ENCODE measurements at places on chromosomes 16 and 17. TPM values are rescaled to one million over a fixed set of nuclear protein-coding genes. Genes with fewer than 3 reads are reported as not detected.

Gene SMPD3
- not detected for total RNA-seq

Gene WNT3
- 0.53 TPM for total RNA-seq

Gene NEUROD2
- total RNA-seq, result not detected

Gene SCGB1C2
- not detected for total RNA-seq

Gene EIF3CL
- 60.6 TPM for total RNA-seq

Gene RPH3AL
- total RNA-seq, result 7.2 TPM

Gene GPRC5C
- 1.3 TPM for total RNA-seq

Gene RASD1
- 3.0 TPM for total RNA-seq

Gene SKAP1
- total RNA-seq, result 96.6 TPM

Gene PRSS33
- total RNA-seq, result not detected

Gene TMEM98
- total RNA-seq, result 0.86 TPM

Gene TBC1D3
- total RNA-seq, result not detected

Gene C1QTNF1
- 0.88 TPM for total RNA-seq

Gene SOCS1
- 93.7 TPM for total RNA-seq

- no peaks in the 10 kb centered on the region for H3K36me3 ChIP-seq
- H3K4me1 ChIP-seq, result peaks cover 35% of the 10 kb centered on the region
- DNase-seq, result no peak
- no peak overlapping the region for H3K4me3 ChIP-seq
- H3K27ac ChIP-seq, result no peak overlapping the region
These were observed 169.9 kb downstream of the CYB561 start for GRCh38 chr17:63275971-63276745.

DNA sequence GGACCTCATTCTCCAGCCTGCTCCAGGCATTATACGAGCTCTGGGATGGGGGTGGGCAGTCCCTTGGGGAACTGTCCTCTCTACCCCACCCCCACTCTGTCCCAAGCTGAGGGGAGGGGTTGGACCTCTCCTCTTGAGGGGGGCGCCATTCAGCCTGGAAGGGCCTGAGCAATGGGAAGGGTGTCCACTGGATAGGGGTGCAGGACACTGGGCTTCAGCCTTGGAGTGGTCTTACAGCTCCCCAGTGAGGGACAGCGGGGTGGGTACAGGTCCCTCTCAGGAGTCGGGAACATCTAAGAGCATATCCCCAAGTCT, 9.5 kb upstream of the CBX8 start:
- peaks cover 5% of the 10 kb centered on the region for H3K36me3 ChIP-seq
- H3K4me3 ChIP-seq, result no peak overlapping the region
- peaks cover 51% of the 10 kb centered on the region for H3K4me1 ChIP-seq
- H3K27me3 ChIP-seq, result peaks cover 74% of the 10 kb centered on the region

- no peak overlapping the region for H3K27ac ChIP-seq
- no peak for DNase-seq
- no peak overlapping the region for H3K4me3 ChIP-seq
- peaks cover 6% of the 10 kb centered on the region for H3K27me3 ChIP-seq
- H3K36me3 ChIP-seq, result no peaks in the 10 kb centered on the region
These were observed 100.9 kb downstream of the GRIN2A start for GRCh38 chr16:10081201-10081940.

DNA sequence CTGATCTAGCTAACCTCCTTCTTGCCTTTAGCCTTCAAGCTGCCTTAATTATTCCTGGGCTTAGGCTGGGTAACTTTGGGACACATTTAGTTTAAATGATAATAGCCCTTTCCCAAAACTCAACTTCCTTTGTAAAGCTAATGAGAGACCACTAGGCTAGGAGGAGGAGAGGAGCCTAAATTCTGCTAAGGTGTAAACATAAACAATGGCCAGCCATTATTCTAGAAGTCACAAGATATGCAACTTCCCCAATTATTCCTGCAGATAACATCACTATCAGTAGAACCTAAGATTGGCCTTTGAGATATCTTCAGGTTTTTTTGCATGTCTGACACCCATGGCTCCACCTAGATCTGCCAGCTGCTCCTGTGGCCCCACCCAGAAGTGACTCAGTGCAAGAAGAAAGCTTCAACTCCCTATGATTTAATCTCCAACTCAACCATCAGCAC, 131.2 kb upstream of the FAM20A start:
- H3K27me3 ChIP-seq, result peaks cover 16% of the 10 kb centered on the region
- H3K27ac ChIP-seq, result no peak overlapping the region
- no peak overlapping the region for H3K4me3 ChIP-seq
- H3K4me1 ChIP-seq, result no peaks in the 10 kb centered on the region

- DNase-seq, result no peak
- H3K27me3 ChIP-seq, result no peaks in the 10 kb centered on the region
- H3K4me3 ChIP-seq, result no peak overlapping the region
- no peaks in the 10 kb centered on the region for H3K4me1 ChIP-seq
- no peaks in the 10 kb centered on the region for H3K36me3 ChIP-seq
These were observed 84.2 kb downstream of the WWOX start for GRCh38 chr16:78183437-78184237.

DNA sequence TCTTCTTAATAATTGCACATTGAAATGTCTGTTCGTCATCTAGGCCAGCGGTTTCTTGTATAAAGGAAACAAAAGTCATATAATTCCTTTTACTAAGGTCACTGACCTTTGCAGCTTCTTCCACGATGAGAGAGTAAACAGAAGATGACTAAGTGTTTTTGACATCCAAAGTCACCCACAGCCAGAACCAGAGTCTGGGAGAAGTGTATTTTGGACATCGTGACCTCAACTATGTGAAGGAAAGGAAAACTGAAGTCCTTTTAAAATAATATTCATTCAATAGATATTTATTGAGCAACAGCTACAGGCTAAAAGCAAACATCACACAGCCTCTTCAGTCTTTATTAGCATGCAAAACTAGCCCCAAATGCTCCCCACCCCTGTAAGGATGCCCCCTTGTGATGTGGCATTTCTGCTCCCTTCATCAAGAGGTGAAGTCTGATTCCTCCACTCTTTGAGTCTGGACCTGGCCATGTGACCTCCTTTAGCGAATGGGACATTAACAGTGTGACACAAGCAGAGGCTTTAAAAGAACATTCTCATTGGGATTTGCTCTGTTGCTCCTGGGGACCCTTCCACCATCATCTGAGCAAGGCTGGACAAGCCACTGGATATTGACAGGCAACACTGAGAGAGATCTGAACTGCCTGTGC, 8.1 kb upstream of the PMP22 start:
- H3K27me3 ChIP-seq, result peaks cover 30% of the 10 kb centered on the region
- H3K4me1 ChIP-seq, result peaks cover 7% of the 10 kb centered on the region
- H3K27ac ChIP-seq, result no peak overlapping the region
- no peak for DNase-seq
- H3K4me3 ChIP-seq, result no peak overlapping the region

GRCh38 chr17:48773245-48773644, 43.8 kb downstream of the TTLL6 start:
- no peak for DNase-seq
- H3K36me3 ChIP-seq, result no peaks in the 10 kb centered on the region
- no peak overlapping the region for H3K27ac ChIP-seq
- peaks cover 28% of the 10 kb centered on the region for H3K27me3 ChIP-seq

GRCh38 chr16:59192551-59193199, 458.6 kb upstream of the GOT2 start:
- DNase-seq, result peak; percentile 46
- H3K27ac ChIP-seq, result no peak overlapping the region
- no peaks in the 10 kb centered on the region for H3K27me3 ChIP-seq

GRCh38 chr17:40511136-40511535, 9.7 kb upstream of the TNS4 start:
- H3K4me1 ChIP-seq, result peaks cover 30% of the 10 kb centered on the region
- no peaks in the 10 kb centered on the region for H3K36me3 ChIP-seq
- DNase-seq, result no peak
- H3K4me3 ChIP-seq, result no peak overlapping the region
- peaks cover 12% of the 10 kb centered on the region for H3K27me3 ChIP-seq

GRCh38 chr17:48990882-48991357, 6.3 kb upstream of the IGF2BP1 start:
- DNase-seq, result no peak
- no peaks in the 10 kb centered on the region for H3K36me3 ChIP-seq
- H3K27ac ChIP-seq, result no peak overlapping the region
- no peak overlapping the region for H3K4me3 ChIP-seq
- H3K4me1 ChIP-seq, result peaks cover 7% of the 10 kb centered on the region
- peaks cover 53% of the 10 kb centered on the region for H3K27me3 ChIP-seq

DNA sequence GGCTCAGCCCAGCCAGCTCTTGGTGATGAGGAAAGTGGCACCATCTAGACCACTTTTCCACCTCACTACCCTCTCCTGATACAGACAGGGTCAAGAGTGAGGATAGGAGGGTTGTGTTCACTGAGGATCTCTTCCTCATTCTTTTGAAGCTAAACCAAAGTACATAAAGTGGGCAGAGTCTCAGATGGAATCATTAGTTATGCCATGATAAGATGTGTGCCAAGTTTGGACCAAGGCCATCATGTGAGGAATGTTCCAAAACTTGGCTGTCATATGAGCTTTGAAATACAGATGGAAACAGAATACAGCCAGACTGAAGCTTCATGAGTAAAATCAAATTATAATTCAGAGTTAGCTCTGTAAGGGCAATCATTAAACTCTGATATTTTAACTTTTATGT, 37.2 kb downstream of the ACSM1 start:
- no peak for DNase-seq
- H3K27ac ChIP-seq, result no peak overlapping the region
- H3K27me3 ChIP-seq, result peaks cover 9% of the 10 kb centered on the region
- no peak overlapping the region for H3K4me3 ChIP-seq

- peak; percentile 91 for DNase-seq
- peaks cover 71% of the 10 kb centered on the region for H3K4me1 ChIP-seq
- peak overlapping the region; percentile 86 for H3K27ac ChIP-seq
- no peaks in the 10 kb centered on the region for H3K27me3 ChIP-seq
- H3K4me3 ChIP-seq, result peak overlapping the region; percentile 87
These were observed 13.6 kb upstream of the EEF2K start for GRCh38 chr16:22192261-22193062.

- H3K27me3 ChIP-seq, result peaks cover 8% of the 10 kb centered on the region
- no peaks in the 10 kb centered on the region for H3K36me3 ChIP-seq
- peak overlapping the region; percentile 81 for H3K4me3 ChIP-seq
- peaks cover 74% of the 10 kb centered on the region for H3K4me1 ChIP-seq
- H3K27ac ChIP-seq, result peak overlapping the region; percentile 86
- peak; percentile 42 for DNase-seq
These were observed 89.9 kb downstream of the IRF8 start for GRCh38 chr16:85988723-85989313.

DNA sequence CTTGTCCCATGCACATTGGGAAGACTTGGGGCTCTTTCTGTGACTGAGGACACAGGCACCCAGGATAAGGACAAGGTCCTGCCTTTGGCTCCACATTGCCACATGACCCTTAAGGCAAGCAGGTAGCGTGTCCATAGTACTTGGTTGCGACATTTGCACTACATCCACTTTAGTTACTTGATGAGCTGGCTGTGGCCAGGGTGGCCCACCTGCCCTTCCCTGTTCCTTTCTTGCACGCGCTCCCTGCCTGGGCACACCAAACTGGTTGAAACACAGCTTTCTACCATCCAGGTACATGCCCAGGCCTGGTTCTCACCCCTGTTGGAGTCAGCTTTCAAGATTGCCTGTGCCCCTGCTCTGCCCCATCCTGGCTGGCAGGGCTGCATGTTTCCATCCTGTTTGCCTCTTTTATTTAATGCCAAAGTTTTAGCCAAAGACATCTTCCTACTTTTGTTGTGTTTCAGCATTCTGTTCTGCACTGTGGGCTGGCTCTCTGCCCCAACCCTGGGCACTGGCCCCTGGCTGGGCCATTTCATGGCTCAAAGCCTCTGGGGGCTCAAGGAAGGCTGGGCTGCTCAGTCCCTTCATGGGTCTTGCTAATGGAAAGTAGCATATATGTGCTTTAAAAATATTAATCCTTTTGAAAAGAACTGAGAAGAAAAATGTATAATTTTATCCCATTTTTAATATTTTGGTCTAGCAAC, 3.2 kb downstream of the B3GNT9 start:
- H3K4me3 ChIP-seq, result no peak overlapping the region
- no peak for DNase-seq
- H3K4me1 ChIP-seq, result peaks cover 5% of the 10 kb centered on the region
- peak overlapping the region; percentile 49 for H3K27ac ChIP-seq

- H3K4me3 ChIP-seq, result no peak overlapping the region
- no peaks in the 10 kb centered on the region for H3K4me1 ChIP-seq
- H3K36me3 ChIP-seq, result peaks cover 4% of the 10 kb centered on the region
- no peak overlapping the region for H3K27ac ChIP-seq
These were observed 19.1 kb downstream of the ALOX15 start for GRCh38 chr17:4622375-4622774.

- H3K4me1 ChIP-seq, result peaks cover 74% of the 10 kb centered on the region
- H3K27me3 ChIP-seq, result no peaks in the 10 kb centered on the region
- DNase-seq, result peak; percentile 31
- peak overlapping the region; percentile 91 for H3K27ac ChIP-seq
- H3K36me3 ChIP-seq, result no peaks in the 10 kb centered on the region
- peak overlapping the region; percentile 93 for H3K4me3 ChIP-seq
These were observed 1.4 kb downstream of the TRAF4 start for GRCh38 chr17:28744972-28745785.

GRCh38 chr17:75270966-75271232, at the start of gene MIF4GD:
TSS of gene MIF4GD (minus strand) at chr17:75271231. CDS start at chr17:75270195, 1,036 bp downstream.
- peak within 1 kb of the TSS; percentile 95 for H3K4me3 ChIP-seq
- H3K4me1 ChIP-seq, result peaks cover 36% of the 10 kb centered on the region
- peaks cover 10% of the 10 kb centered on the region for H3K36me3 ChIP-seq
- no peaks in the 10 kb centered on the region for H3K27me3 ChIP-seq

- DNase-seq, result no peak
These were observed 10.6 kb downstream of the RBFOX1 start for GRCh38 chr16:7343243-7343642.

- H3K27me3 ChIP-seq, result no peaks in the 10 kb centered on the region
- H3K4me3 ChIP-seq, result peak overlapping the region; percentile 66
- H3K4me1 ChIP-seq, result peaks cover 42% of the 10 kb centered on the region
- peak overlapping the region; percentile 87 for H3K27ac ChIP-seq
These were observed 4.2 kb upstream of the KLHL11 start for GRCh38 chr17:41869426-41869825.

- H3K4me1 ChIP-seq, result peaks cover 5% of the 10 kb centered on the region
- peaks cover 76% of the 10 kb centered on the region for H3K27me3 ChIP-seq
- peak overlapping the region; percentile 21 for H3K4me3 ChIP-seq
These were observed 560 bp upstream of the FAM20A start for GRCh38 chr17:68601565-68602288.

- peaks cover 44% of the 10 kb centered on the region for H3K36me3 ChIP-seq
- H3K4me1 ChIP-seq, result peaks cover 73% of the 10 kb centered on the region
- H3K27ac ChIP-seq, result peak overlapping the region; percentile 26
- DNase-seq, result no peak
- H3K27me3 ChIP-seq, result no peaks in the 10 kb centered on the region
These were observed 3.4 kb upstream of the PSMC5 start for GRCh38 chr17:63823659-63824331.

GRCh38 chr17:41837761-41838538, at the start of gene KLHL10:
TSS of gene KLHL10 (plus strand) at chr17:41837825. CDS start at chr17:41837933, 108 bp downstream.
- peaks cover 18% of the 10 kb centered on the region for H3K4me1 ChIP-seq
- peaks cover 10% of the 10 kb centered on the region for H3K27me3 ChIP-seq
- no peak within 1 kb of the TSS for H3K27ac ChIP-seq
- no peaks in the 10 kb centered on the region for H3K36me3 ChIP-seq
- no peak for DNase-seq

- H3K27me3 ChIP-seq, result no peaks in the 10 kb centered on the region
- H3K4me1 ChIP-seq, result peaks cover 27% of the 10 kb centered on the region
- DNase-seq, result no peak
- no peak overlapping the region for H3K27ac ChIP-seq
- no peak overlapping the region for H3K4me3 ChIP-seq
These were observed 115.0 kb downstream of the RAP1GAP2 start for GRCh38 chr17:2911035-2911754.

- H3K27me3 ChIP-seq, result no peaks in the 10 kb centered on the region
- H3K4me1 ChIP-seq, result no peaks in the 10 kb centered on the region
- no peak overlapping the region for H3K27ac ChIP-seq
- H3K36me3 ChIP-seq, result no peaks in the 10 kb centered on the region
- no peak overlapping the region for H3K4me3 ChIP-seq
These were observed 204.5 kb upstream of the RPL38 start for GRCh38 chr17:73998653-73999645.

Measured in activated T-cell treated with anti-CD3 and anti-CD28 coated beads, Interleukin-2, amount 50 U/mL, for 72 hours (primary cell).